ENCODE measurements at places on chromosomes 6 and 20. TPM values are rescaled to one million over a fixed set of nuclear protein-coding genes. Genes with fewer than 3 reads are reported as not detected.

Gene GPX5
- not detected for total RNA-seq

Gene OLIG3
- not detected for total RNA-seq

Gene RAD21L1
- total RNA-seq = not detected

Gene GDAP1L1
- total RNA-seq = not detected

Gene MROH8
- not detected for total RNA-seq

Gene GUCA1A
- 0.21 TPM for total RNA-seq

Gene NRN1
- total RNA-seq = 40.8 TPM

Gene GMPR
- total RNA-seq = 18.4 TPM

Gene SLC22A1
- total RNA-seq = not detected

Gene RSPO3
- total RNA-seq = 0.53 TPM

Gene SMIM26
- total RNA-seq = 67.7 TPM

Gene EPHA7
- total RNA-seq = 0.43 TPM

Gene PERP
- 14.5 TPM for total RNA-seq

Gene PPIL6
- 0.11 TPM for total RNA-seq

Gene NKX2-2
- total RNA-seq = not detected
